NCI-H446 (cell line): ENCODE measurements at places on chromosomes 3 and 15.
A peak's percentile ranks its signal among the peaks of the same experiment; 100 is the strongest.

- DNase-seq: no peak
Observed at GRCh38 chr15:40258544-40258943, 19.7 kb downstream of the PAK6 start.

DNA sequence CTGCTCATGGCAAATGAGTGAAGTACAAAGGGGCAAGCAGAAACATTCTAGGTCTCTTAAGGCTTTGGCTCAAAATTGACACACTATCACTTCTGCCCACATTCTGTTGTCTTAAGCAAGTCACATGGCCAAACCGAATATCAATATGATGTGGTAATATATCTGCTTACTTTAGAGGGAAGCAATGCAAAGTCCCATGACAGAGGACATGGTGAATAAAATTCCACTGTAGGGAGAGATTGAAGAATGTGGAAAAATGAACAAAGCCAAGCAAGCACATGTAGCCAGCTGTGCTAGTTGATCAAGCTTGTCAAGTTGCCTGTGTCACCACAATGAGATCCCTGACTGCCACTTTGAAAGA lies 11.2 kb upstream of the TBC1D5 start:
- DNase-seq: no peak

- DNase-seq: no peak
Observed at GRCh38 chr3:120092474-120092873, 1.8 kb downstream of the GSK3B start.

DNA sequence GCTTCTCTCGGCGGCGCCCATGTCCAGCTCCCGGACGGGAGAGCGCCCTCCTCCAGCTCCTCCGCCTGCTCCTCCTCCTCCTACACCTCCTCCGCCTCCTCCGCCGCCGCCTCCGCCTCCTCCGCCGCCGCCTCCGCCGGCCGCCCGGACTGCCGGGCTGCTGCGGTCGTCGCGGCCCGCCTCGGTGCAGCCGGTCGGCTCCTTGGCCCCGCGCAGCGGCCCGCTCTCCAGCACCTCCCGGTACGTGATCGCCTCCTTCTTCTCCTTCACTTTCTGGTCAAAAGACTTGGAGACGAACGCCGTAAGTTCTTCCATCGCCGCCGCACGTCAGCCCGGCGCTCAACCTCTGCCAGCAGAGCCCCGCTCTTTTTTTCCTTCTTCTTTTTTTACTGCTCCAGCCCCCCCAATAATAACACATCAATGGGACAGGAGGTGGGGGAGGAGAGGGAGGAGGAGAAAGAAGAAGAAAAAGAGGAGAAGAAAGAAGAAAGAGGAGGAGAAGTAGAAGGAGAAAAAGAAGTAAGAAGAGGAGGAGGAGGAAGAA lies 438 bp downstream of the SHOX2 start:
- DNase-seq: no peak

- DNase-seq: no peak
Observed at GRCh38 chr3:6860149-6860953, 564 bp upstream of the GRM7 start.

GRCh38 chr3:135637013-135637412 lies 328.5 kb upstream of the PPP2R3A start:
- DNase-seq: no peak

- no peak for DNase-seq
Observed at GRCh38 chr3:66423791-66424190, 77.0 kb downstream of the LRIG1 start.

DNA sequence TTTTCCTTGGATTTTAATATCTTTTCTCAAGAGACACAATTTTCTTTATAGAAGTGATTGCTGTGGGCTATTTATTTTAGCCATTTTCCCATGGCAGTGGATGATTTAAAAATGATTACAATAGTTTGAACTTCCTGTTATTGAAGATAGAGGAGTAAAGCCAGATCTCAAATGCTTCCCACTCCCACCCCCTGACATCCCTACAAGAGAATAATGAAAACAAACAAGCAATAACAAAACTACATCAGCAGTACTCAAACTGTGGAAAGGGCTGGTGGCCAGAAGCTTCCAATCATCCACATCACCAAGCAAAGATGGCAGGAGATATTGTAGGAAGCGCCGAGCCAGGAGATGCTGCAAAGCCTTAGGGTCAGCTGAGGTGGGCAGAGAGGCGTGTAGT lies 831.1 kb upstream of the NR2F2 start:
- DNase-seq: no peak

DNA sequence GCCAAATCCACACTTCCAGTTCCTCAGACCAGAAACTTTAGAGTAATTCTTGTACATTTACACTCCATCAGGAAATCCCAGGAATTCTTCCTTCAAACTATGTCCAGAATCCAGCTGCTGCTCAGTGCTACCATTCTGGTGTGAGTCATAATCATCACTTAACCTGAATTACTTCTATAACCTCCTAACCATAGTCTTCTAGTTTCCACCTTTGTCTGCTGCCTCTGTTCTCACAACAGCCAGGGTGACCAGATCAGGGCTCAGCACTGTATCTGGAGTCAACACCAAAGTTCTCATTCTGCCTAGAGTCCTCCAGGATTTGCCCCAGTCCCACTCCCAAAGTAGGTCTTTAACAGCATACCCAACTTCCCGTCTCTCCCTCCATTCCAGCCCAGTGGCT lies 3.4 kb downstream of the CLDND1 start:
- no peak for DNase-seq

DNA sequence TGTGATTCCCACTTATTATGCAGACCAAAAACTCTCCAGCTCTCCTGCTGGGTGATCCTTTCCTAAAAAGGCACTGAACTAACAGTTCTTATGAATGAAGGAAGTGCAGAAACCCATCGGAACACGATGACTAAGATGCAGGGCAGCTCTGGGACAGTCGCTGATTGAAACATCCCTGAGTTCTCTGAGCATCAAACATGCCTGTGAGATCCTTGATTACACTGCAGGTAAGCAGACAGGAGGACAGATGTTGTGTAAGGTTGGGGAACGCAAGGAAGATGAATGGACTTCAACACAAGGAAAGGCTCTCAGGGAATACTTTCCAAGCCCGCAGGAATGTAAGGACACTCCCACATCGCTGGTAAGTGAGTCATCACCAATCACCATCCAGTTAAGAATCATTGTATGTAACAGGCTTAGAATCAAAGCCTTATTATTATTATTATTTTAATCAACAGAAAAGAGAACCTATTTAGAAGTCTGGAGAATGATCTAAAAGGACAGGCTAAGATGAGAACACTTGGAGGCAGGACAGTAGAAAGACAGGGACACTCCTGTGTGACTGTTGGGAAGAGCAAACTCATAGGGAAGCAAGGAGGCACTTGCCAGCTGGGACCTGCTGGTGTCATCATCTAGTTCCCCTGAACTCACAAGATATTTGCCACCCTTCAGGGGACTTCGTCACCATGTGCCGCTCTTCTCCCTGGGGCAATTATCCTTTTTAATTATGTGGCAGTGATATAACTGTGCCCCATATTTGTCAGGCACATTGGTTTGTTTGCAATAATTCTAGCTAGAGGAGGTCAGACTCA lies 26.0 kb downstream of the TMEM158 start:
- no peak for DNase-seq

GRCh38 chr3:133295944-133296917 lies 103.6 kb upstream of the BFSP2 start:
- no peak for DNase-seq

GRCh38 chr15:78061963-78062427 lies 15.5 kb downstream of the TBC1D2B start:
- DNase-seq: no peak

- DNase-seq: no peak
Observed at GRCh38 chr3:55721716-55722484, 234.8 kb upstream of the WNT5A start.

DNA sequence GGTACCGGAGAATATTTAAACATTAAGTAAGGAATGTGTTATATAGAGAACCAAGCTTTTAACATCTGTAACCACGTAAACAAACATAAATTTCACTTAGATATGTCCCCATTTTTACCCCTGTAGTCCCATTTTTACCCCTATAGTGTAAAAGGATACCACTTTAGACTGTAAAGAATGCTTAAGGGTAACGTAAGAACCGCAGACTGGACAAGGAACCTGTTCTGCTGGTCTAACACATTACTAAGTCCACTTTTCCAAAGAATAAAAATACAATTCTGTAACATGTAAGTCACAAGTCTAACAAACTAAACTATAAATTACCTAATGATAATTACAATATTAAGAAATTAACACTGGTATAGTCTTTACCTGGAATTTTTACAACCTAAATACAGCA lies 2.9 kb downstream of the SLC12A6 start:
- no peak for DNase-seq

GRCh38 chr3:197175503-197175902 lies 122.9 kb downstream of the DLG1 start:
- no peak for DNase-seq

- DNase-seq: peak; percentile 8
Observed at GRCh38 chr3:63364910-63365309, 86.8 kb downstream of the SYNPR start.

DNA sequence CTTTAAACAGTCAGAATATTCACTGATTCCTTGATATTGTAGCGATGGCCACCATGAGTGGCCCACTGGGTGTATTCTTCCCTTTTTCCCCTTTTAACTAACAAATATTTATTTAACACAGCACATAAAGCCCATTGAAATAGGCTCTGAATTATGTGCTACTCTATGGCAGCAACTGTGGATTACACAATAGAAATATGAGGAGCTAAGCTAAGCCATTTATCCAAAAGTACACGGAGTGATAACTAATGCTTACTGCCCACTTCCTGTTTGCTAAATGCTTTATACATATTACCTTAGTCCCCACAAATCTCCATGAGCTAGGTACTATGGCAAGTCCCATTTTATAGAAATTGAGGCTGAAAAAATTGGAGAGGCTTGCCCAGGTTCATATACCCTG lies 17.9 kb downstream of the ILDR1 start:
- no peak for DNase-seq

DNA sequence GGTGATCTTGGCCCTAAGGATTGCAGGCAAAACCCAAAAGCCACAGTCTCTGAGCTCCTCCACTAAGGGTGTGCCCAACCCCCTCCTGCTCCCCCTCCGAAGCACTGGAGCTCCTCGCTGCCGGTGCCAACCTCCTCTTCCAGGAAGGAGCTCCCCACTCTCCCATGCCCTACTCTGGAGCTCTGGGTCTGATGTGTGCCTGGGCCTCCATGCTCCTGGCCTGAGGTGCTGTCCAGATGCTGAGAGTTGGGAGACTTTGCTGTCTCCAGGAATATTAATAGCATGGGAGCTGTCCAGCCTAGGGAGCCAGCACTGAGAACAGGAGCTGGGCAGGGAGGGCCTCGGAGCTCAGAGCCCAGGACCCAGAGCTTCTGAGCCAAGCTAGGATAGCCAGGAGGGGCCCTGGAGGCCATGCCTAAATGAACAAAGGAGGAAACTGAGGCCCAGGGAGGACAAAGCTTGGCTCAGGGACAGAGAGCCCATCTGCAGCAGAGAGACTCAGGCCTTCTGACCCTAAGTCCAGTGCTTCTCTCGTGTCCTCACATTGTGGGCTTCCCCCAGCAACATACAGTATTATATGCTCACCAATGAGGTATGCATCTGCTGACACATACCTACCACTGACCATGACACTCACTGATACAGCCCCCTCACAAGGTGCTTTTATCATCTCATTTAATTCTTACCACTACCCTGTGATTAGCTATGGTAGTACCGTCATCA lies 36.9 kb upstream of the HERC1 start:
- no peak for DNase-seq

DNA sequence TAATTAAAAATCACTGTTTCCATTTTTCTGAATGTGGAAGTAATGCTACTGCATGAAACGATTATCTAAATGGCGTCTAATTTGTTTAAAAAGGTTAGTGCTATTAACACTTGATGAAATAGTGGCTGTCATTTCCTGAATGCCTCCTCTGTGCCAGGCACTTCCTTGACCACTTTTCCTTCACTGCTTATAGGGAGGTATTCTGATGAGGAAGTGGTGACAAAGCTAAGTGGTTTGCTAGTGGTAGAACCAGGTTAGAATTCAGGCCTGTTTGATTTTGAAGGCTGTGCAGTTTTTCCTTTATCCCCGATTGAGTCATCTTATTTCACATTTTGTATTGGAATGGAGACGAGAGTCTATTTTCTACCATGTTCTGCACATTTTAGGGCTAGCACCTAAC lies 119.0 kb downstream of the USP13 start:
- DNase-seq: no peak

DNA sequence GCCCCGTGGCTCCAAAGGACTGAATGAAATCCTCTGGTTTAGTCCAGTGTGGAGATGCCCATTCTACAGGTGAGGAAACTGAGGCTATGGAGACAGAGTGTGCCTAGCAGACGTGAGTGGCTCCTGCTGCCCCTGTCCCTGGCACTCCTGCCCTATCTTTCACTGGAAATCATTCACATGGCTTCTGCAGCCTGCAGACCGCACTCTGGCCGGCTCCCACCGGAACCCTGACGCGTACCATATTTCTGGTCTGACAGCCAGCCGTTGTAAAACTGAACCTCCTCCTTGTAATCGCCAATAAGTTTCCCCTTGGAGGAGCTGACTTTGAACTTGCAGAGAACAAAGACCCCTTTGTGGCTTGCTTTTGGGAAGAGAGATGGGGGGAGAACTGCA lies 136.5 kb downstream of the CHSY1 start:
- no peak for DNase-seq

DNA sequence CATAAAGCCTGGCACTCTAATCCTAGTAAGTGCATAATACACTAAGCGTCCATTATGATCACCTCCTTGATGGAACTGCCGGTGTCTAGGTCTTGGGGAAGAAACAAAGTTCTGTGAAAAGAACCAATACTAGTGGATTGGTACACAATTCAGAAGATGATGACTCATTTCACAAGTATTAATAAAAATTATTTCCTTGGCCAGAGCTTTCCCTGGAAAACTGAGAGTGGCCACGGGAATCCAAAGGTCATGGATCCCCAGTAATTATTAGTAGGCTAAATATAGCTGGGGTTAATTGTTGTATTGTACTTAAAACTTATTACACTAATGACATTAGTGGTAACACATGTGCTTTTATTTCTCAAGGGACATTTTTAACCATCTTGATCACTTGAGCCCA lies 808.0 kb upstream of the NR2F2 start:
- DNase-seq: no peak

DNA sequence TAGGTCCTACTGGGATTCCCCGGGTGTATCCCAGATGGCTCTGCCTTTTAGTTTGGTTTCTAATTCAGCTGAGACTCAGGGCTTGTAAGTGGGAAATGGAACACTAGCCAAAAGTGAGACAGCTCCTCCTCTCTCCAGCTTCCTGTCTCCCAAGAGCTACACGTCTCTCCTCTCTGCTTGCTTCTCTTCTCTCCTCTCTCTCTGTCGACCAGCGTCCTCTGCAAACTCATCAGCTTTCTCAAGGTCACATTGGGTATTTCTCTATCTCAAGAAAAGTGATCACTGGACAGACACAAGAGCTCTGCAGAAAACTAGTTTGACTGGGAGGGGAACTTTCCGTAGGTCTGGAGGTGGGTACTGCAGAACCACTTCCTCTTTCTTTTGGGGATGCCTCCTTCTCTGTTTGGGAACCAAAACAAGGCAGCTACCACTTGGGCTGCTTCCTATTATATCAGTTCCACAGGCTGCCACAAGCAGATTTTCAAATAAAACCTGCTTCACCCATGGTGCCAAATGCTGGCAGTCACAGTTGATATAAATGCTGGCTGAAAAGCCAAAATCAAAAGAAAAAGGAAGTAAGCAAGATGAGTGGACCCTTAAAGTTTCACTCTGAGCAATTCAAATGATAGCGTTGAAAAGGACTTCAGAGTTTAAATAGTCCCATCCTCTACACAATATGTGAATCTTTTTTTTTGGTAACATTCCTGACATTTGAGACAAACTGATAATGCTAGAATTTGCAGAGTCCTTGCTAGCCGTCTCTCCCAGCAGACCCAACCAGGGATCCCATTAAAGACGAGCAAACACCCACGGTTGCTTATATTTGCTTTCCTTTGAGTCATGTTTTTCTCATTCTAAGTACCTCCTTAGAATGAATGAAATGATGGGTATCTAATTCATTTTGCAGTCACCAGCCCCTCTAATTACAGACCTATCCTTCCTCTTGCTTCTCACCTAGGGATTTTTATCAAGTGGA lies 7.2 kb upstream of the DYNC1LI1 start:
- DNase-seq: no peak
